ENCODE measurements at places on chromosomes 7 and 10. TPM values are rescaled to one million over a fixed set of nuclear protein-coding genes. Genes with fewer than 3 reads are reported as not detected.

DNA sequence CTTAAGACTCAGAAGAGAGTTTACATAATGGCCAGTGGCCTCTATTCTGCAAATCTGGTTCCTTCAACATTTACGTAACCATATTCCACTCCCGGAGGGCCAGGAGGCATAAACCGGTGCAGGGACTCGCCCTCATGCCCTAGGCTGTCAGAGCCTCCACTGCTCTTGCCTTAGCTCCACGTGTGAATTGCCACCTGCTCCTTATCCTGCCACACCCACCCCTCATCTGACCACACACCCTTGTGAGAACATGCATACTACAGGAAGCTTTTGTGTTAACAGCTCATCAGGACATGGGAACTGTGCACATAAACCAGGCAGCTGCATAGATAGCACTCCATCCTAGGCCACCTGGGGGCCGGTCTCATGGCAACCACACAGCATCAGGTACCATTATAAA lies 146.7 kb upstream of the PFKP start:
- no peak overlapping the region for H3K4me3 ChIP-seq
- no peaks in the 10 kb centered on the region for H3K4me1 ChIP-seq
- DNase-seq: no peak
- no peaks in the 10 kb centered on the region for H3K36me3 ChIP-seq
- H3K27ac ChIP-seq: no peak overlapping the region

- no peak overlapping the region for H3K27ac ChIP-seq
- no peak overlapping the region for H3K4me3 ChIP-seq
- DNase-seq: no peak
- H3K27me3 ChIP-seq: no peaks in the 10 kb centered on the region
- peaks cover 7% of the 10 kb centered on the region for H3K4me1 ChIP-seq
These were observed 80.1 kb downstream of the SVIL start for GRCh38 chr10:29554660-29555059.

DNA sequence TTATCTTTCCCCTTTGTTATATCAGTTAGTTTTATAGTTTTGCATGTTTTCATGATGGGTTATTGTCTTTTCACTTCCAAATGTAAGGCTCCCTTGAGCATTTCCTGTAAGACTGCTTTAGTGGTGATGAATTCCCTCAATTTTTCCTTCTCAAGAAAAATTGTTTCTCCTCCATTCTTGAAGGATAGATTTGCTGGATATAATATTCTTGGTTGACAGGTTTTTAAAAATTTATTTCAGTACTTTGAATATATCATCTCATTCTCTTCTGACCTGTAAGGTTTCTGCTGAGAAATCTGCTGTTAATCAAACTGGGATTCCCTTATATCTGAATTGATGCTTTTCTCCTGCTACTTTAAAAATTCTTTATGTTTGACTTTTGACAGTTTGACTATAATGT lies 33.3 kb downstream of the SCART1 start:
- H3K36me3 ChIP-seq: no peaks in the 10 kb centered on the region
- no peak overlapping the region for H3K27ac ChIP-seq
- no peaks in the 10 kb centered on the region for H3K4me1 ChIP-seq
- no peaks in the 10 kb centered on the region for H3K27me3 ChIP-seq
- H3K4me3 ChIP-seq: no peak overlapping the region
- DNase-seq: no peak

The LOXL4 gene
- total RNA-seq: 32.7 TPM

All from hepatocyte (in vitro differentiated cells).